Osteocyte (in vitro differentiated cells): ENCODE measurements at places on chromosomes 1 and 21. TPM values are rescaled to one million over a fixed set of nuclear protein-coding genes. Genes with fewer than 3 reads are reported as not detected.

DNA sequence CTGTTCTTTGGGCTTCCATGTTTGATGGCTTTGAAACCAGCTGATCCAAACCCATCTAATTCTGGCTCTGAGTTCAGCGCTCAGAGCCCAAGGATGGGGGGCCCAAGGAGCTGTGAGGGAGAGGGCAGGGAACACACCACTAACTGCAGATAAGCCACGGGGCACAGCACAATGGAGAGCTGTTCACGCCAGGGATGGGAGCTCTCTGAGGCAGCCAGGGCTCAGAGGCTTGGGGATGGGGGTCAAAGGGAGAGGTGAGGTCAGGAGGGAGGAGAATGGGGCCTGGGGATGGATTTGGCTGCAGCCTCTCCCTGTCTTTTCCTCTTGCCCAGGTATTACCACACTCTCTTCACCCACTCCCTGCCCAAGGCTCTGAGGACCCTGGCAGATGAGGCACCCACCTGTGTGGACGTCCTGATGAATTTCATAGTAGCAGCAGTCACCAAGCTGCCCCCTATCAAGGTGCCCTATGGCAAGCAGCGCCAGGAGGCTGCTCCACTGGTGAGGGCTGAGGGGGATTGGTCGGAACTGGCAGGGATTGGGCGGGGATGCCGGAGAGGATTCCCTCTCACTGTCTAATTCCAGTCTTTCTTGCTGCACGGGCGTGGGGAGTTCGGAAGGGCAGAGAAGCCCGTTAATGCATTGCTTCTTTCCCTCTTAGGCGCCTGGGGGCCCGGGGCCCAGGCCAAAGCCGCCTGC, 11.3 kb downstream of the SLC30A2 start:
- H3K4me1 ChIP-seq = peaks cover 11% of the 10 kb centered on the region
- no peaks in the 10 kb centered on the region for H3K36me3 ChIP-seq
- peak overlapping the region; percentile 96 for H3K4me3 ChIP-seq

Gene SYT2
- total RNA-seq = not detected in 2 replicates

DNA sequence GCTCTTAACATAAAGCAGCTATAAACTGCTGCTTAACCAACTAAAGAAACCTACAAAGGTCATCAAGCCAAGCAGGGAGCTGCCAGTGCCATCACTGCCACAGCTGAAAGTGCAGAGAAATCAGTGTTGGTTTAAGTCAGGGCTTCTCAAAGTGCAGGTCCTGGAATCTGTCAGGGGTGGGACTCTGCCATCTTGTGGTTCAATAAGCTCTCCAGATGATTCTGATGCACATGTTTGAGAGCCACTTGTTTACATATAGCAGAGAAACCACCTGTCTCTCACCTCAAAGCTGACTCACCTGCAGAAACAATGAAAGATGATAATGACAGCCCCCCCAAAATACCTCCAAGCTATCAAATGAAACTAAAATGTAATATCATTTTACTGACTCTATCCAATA, 49.3 kb downstream of the SH3GLB1 start:
- DNase-seq = no peak
- no peak overlapping the region for H3K27ac ChIP-seq
- H3K36me3 ChIP-seq = no peaks in the 10 kb centered on the region
- H3K27me3 ChIP-seq = peaks cover 16% of the 10 kb centered on the region

DNA sequence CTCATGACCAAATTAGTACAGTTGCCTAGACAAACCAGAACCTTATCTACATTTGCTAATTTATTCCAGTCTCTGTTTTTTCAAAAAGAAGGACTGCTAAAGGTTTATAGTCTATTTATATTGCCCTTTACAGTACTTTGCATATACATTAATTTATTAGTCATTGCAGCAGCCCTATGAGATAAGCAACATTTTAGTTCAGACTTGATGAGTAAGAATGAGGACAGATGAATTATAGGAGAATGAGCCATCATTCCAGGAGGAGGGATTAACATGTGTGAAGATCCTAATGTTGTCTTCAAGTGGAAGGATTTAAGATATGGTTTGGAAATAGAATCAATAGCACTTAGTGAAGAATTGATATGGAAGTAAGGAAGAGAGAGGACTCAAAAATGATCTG, 152.4 kb downstream of the KCTD3 start:
- no peaks in the 10 kb centered on the region for H3K36me3 ChIP-seq
- no peak overlapping the region for H3K4me3 ChIP-seq
- no peak overlapping the region for H3K27ac ChIP-seq
- H3K27me3 ChIP-seq = no peaks in the 10 kb centered on the region
- DNase-seq = no peak
- H3K4me1 ChIP-seq = no peaks in the 10 kb centered on the region

DNA sequence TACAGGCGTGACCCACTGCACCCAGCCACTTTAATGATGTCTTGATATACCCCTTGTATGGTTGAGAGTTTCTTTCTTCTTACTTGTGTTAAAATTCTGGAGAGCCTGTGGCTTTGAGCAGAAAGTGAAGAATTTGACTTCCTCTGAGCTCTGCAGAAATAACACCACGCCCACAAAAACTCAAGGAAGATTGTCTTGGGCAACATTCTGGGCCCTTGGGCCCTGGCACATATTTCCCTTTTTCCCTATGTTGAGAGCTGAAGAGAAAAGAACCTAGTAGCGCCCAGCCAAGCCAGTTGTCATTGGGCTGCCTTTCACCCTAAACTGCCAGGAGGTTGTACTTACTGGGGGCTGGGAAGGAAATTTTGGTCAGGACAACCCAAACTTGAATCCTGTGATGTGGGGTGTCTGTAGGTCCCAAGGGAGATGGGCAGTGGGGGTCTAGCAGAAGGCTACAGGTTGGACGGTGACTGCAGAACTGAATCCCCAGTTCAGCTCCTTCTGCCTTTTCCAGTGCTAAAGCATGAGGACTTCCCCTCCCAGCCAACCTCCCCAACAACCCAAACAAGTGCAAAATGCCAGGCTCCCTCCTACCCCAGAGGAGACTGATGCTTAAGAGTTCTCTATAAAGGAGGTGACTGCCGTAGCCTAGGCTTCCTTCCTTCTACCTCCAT, 11.7 kb upstream of the SNAPIN start:
- H3K27ac ChIP-seq = no peak overlapping the region
- H3K27me3 ChIP-seq = no peaks in the 10 kb centered on the region
- H3K4me3 ChIP-seq = no peak overlapping the region

DNA sequence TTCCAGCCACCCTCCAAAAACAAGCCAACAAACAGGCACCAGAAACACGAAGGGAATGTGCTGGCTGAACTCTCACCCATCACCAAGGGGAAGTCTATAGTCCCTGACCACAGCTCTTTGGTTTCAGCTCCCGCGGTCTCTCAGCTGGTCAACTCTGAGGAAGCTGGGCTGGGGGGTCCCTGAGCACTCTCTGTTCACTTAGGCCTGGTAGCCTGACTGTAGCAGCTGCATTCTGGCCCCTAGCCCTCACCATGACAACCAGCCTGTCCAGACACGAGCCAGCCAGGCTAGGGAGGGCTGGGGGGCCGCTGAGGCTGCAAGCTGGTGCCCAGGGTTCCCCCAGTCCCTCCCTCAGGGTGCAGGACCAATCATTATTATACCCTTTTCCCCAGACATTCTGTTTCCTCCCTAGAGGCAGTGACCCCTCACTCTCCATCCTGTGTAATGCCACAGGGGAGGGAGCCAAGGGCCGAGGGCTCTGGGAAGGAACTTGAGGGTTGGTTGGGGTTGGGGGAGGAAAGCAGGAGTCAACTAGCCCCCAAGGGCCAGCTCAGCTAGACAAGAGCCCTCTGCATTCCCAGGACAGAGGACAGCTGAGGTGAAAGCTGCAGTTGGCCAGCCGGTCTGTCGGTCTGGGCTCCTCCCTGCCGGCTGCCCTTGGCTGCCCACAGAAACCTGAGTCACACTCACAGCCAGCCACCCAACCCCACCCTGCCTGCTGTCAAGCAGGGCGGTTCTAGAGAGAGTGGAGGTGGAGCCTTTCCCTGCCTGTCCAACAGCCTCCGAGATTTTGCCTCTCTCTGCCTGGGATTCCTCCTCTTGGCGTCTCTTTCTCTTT, 1.2 kb upstream of the TRAPPC3 start:
- peaks cover 55% of the 10 kb centered on the region for H3K4me1 ChIP-seq
- no peaks in the 10 kb centered on the region for H3K27me3 ChIP-seq
- H3K4me3 ChIP-seq = peak overlapping the region; percentile 96

GRCh38 chr1:102879439-102879993, 228.8 kb downstream of the COL11A1 start:
- DNase-seq = no peak
- no peak overlapping the region for H3K4me3 ChIP-seq
- H3K27ac ChIP-seq = peak overlapping the region; percentile 63
- H3K36me3 ChIP-seq = peaks cover 63% of the 10 kb centered on the region

DNA sequence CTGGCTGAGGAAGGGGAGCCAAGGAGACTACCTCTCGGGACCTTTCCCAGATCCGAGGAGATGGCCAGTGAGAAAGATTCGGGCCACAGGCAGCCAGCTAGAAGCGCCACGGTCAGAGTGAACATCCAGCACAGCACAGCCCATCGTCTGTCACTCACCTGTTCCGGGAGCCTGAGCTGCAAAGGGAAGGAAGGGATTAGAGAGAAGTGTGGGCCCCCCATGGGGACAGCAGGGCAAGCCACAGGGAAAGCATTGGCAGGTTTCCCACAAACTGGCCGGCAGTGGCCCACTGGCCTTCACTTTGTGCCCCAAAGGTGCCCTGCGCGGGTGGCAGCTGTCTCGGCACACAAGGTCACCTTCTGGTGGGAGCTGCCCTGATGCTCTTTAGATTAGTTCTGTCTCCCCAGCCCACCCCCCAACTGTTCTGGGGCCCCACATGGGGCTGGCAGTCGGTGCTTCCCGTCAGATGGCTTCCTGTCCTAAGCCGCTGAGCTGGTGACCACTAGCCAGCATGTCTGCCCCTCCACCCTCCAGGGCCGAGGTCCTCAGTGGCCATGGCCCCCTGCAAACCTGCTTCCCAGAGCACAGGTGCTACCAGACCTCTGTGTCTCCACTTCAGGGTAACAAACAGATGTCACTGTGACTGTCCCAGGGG, 56.7 kb downstream of the LACTBL1 start:
- DNase-seq = no peak
- H3K4me3 ChIP-seq = no peak overlapping the region
- H3K36me3 ChIP-seq = peaks cover 4% of the 10 kb centered on the region
- peaks cover 3% of the 10 kb centered on the region for H3K4me1 ChIP-seq
- H3K27ac ChIP-seq = no peak overlapping the region

Gene MRPL55
- total RNA-seq = 46.1 and 47.4 TPM in 2 replicates

GRCh38 chr21:32599526-32599925, 12.7 kb downstream of the CFAP298 start:
- peaks cover 14% of the 10 kb centered on the region for H3K36me3 ChIP-seq
- DNase-seq = no peak
- no peaks in the 10 kb centered on the region for H3K4me1 ChIP-seq
- H3K27ac ChIP-seq = no peak overlapping the region
- no peak overlapping the region for H3K4me3 ChIP-seq

- peaks cover 20% of the 10 kb centered on the region for H3K4me1 ChIP-seq
- no peak for DNase-seq
- H3K27ac ChIP-seq = no peak overlapping the region
- H3K4me3 ChIP-seq = no peak overlapping the region
Measured at GRCh38 chr21:38261851-38262250, 5.1 kb downstream of the KCNJ15 start.

DNA sequence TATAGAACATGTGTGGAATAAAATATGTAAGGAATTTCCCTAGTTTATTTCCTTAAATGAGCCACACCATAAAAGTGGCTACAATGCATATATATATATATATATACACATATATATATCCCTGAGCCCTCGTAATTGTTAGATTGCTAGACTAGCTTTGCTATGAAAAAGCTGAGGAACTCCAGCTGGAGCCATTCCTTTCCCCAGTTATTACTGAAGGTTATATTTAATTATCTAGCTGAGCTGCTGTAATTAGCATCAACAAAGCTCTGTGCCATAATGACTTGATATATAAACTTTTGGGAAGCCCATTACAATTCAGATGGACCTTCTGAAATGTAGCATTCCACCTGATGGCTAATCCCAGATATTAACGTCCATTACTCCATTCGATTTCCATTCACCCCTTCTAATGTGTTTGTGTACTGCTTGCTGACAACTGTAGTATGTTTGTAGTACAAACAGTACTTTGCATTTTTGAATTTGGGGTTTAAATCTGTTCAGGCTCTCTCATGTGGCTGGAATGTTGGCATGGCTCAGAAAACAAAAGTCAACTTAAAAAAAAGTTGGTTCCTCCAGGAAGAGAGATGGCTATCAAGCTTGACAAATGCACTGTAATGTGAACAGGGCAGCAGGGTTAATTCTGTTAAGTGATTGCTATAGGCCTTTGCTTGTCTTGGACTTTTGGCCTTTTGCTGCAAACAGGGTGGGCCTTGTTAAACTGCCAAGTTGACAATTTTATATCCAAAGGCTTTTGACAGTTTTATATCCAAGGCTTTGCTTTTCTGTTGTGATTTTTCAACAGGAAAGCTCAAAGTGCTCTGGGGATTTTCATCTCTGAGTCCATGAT, 170.0 kb downstream of the LTN1 start:
- DNase-seq = no peak
- H3K4me3 ChIP-seq = no peak overlapping the region

Gene HIVEP3
- 0.78 and 0.97 TPM in 2 replicates for total RNA-seq

DNA sequence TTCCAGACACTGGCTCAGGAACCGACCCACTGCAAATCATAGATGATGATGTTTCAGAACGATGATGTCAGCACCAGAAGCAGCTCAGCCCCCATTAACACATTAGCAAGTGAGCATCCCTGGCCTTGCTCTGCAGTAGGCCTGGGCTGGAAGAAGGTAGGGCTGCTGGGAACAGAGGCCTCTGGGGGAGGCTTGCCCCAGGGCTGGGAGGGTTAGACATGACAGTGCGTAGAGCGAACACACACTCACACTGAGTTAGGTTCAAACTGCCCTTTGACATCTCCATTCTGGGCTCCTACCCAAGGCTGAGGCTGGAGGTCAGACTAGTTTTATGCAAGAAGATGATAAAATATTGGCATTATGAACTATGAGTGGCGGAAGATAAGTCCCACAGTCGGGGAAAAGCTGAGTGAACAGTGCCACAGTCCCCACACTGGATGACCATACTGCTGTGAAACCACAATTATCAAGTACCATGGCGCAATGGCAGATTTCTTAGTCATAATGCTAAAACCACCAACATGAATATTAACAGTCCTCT, 91.1 kb downstream of the DMRTB1 start:
- peaks cover 37% of the 10 kb centered on the region for H3K4me1 ChIP-seq
- no peak overlapping the region for H3K4me3 ChIP-seq
- H3K27ac ChIP-seq = no peak overlapping the region
- DNase-seq = no peak
- H3K36me3 ChIP-seq = peaks cover 23% of the 10 kb centered on the region
- H3K27me3 ChIP-seq = no peaks in the 10 kb centered on the region

Gene HSD11B1
- not detected in 2 replicates for total RNA-seq

Gene MSH4
- total RNA-seq = 0.62 and 0.68 TPM in 2 replicates

Gene KCNE1
- total RNA-seq = 0.44 and 0.59 TPM in 2 replicates

GRCh38 chr1:102097451-102097850, 100.7 kb upstream of the OLFM3 start:
- H3K36me3 ChIP-seq = no peaks in the 10 kb centered on the region
- no peaks in the 10 kb centered on the region for H3K27me3 ChIP-seq
- DNase-seq = no peak
- no peak overlapping the region for H3K27ac ChIP-seq
- no peaks in the 10 kb centered on the region for H3K4me1 ChIP-seq

Gene TRIM46
- 6.1 and 7.7 TPM in 2 replicates for total RNA-seq

- DNase-seq = no peak
- peaks cover 54% of the 10 kb centered on the region for H3K27me3 ChIP-seq
- H3K27ac ChIP-seq = no peak overlapping the region
- H3K4me3 ChIP-seq = no peak overlapping the region
- H3K4me1 ChIP-seq = no peaks in the 10 kb centered on the region
Measured at GRCh38 chr1:154695985-154696384, 88.0 kb upstream of the ADAR start.

Gene RCSD1
- total RNA-seq = not detected in 2 replicates

Gene ASAP3
- 24.9 and 31.1 TPM in 2 replicates for total RNA-seq
